Activated CD8-positive, alpha-beta T cell treated with anti-CD3 and anti-CD28 coated beads for 36 hours (primary cell): ENCODE measurements at places on chromosomes 16 and 17.

DNA sequence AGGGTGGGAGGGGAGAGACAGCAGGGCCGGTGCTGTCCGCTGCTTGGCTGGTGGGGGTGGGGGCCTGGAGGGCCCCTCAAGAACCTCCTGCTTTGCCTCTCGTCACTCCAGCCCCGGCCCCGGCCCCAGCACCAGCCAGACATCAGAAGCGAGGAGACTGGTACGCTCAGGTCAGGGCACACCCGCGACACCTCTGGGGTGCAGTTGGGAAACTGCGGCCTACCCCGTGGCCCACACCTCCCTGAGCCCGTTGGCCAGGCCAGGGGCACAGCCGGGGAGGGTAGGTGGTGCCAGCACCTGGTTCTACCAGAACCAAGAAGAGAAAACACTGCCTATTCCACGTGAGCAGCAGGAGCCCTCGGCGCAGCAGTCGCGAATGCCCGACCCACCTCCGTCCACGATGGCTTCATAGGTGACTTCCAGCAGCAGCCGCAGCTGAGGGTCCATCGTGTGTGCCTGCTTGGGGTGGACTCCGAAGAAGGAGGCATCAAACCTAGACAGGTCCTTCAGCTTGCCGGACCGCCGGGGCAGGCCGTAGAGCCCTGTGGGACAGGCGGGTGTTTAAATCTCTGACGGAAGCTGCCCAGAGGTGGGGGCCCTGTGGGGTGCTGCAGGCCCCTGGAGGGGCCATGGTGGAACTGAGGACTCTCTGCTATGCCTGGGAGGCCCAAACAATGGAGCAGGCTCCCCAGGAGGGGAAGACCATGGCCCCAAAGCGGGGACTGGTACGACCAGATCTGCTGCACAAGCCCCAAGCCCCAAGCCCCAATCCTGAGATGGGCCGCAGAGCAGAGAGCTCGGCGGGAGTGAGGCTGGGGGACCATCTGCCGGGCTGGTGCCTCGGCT is 2.9 kb downstream of the FASN start:
- no peak for DNase-seq

- DNase-seq, result no peak
Measured at GRCh38 chr17:14395255-14395654, 94.4 kb downstream of the HS3ST3B1 start.

GRCh38 chr16:57159447-57159846 is 26.4 kb downstream of the PSME3IP1 start:
- no peak for DNase-seq

GRCh38 chr16:70689035-70689969 is 3.4 kb upstream of the MTSS2 start:
- no peak for DNase-seq

GRCh38 chr17:42886283-42887176 is 14.1 kb upstream of the G6PC1 start:
- DNase-seq, result no peak

DNA sequence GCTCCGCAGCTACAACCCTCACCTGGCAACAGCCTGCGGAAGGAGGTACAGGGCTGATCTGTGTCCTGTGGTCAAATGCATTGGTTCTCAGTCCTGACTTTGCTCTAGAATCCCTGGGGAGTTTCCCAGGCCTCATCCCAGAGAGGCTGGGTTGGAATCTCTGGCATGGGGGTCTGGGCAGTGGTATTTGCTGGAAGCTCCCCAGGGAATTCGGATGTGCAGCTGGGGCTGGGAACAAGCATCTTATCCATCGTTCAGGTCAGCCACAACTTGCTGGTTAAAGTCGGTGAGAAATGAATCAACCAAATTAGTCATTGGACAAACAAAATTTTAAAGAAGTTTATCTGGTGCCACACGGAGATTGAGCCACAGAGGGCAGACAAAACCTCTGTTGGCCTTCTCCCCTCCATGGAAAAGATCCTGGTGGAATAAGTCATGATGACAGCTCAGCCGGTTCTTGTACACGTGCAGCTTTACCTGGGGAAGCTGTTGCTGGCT is 231.2 kb downstream of the FOXL1 start:
- DNase-seq, result no peak

DNA sequence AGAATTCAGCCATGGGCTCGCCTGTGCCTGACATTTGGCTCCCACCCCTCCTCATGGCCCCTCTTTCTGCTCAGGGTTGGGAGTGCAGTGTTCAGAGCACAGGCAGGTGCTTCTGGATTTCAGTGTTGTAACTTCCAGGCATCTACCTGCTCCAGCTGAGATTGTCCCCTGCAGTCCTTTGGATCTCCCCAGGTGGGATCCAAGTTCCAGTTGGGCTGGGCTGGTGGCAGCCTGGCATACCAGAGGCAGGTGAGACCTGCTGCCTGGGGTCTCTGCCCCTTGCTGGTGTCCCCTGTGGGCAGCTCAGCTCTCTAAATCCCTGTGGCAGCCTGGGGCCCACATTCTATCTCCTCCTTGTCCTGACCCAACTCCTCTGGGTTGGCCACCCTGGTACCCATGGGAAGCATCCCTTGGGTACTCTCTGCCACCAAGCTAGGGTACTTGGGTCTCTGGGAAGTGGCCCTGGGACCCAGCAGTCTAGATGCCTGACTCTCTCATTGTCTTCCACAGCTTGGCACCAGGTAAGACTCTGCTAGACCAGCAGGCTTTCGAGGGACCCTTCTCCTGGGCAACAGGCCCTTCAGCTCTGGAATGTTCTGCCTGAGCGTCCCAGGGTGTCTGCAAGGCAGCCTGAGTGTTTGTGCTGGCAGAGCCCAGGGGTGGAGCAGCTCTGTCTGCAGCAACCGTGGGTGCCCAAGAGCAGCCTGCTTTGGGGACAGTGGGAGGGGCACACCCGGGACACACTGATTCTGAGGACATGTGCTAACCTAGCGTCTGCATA is 42.5 kb downstream of the DNAH17 start:
- no peak for DNase-seq

GRCh38 chr17:8237175-8237574 is 10.7 kb downstream of the CTC1 start:
- DNase-seq, result no peak

DNA sequence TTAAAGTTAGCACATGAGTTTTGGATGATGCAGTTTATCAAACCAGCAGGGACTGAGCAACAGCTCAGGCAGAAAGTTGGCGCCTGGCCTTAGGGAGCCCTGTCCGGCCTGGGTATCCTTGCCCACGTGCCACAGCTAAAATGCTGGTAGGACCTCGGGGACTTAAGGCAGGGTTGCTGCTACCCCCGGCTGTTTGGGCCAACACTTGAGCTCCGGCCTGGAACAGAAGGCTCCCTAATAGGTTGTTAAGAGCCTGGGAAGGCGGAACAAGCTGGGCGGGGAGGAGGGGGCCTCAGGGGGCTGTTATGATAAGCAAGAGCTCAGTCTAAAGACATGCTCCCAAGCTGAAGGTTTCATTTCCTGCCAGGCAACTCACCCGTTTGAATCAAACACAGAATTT is 39.7 kb downstream of the CUEDC1 start:
- DNase-seq, result no peak

DNA sequence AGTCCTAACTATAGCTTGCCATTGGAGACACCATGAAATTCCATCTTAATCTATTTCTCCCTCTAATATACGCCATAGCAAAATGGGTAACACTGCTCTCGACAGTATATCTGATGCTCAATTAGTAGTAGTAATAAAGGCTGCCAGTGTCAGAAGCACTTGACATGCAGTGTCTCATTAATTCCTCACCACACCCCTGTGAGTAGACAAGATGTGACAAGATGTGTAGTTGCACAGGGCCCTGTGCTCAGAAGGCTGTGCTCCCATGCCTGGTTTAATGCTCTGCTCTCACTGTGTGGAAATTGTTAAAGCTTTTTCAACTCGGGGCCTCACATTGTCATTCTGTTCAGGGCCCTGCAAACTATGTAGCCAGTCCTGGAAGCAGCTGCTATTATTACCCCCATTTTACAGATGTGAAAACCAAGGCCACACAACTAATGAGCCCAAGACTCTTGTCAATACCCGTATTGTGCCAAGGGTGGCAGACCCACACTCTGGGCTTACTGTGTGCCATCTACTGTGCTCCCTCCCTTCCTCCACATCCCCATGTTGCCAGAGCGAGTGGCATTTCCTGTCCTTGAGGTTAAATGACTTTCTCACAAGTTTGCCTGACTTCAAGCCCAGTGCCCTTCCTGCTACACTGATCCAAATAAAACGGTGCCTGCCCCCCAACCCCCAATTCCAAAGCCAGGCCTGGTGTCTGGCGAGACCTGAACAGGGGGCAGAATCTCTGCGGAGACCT is 287.3 kb upstream of the CCL2 start:
- peak; percentile 12 for DNase-seq

DNA sequence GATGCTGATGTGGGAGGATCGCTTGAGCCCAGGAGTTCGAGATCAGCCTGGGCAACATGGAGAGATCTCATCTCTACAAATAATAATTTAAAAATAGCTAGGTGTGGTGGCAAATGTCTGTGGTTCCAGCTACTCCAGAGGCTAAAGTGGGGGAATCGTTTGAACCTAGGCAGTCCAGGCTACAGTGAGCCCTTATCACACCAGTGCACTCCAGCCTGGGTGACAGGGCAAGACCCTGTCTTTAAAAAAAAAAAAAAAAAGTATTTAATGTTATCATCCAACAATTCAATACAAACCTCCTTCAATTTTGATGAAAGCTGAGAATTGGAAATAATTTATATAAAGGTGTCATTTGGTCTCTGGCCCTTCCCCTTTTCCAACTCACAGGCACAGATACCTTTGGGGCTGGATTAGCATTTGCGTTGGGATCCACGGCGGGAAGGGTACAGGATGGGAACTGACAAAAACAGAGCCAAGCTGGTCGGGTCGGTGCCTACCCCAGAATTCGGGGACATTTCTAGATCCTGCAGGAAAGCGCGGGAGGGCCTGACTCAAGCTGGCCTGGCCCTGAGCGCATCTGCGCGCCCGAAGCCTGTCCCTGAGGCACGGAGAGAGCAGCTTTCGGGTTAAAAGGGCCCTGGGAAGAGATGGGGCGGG is 860 bp upstream of the DCAF7 start:
- DNase-seq, result no peak

GRCh38 chr17:2071024-2071385 is 16.1 kb downstream of the HIC1 start:
- no peak for DNase-seq

DNA sequence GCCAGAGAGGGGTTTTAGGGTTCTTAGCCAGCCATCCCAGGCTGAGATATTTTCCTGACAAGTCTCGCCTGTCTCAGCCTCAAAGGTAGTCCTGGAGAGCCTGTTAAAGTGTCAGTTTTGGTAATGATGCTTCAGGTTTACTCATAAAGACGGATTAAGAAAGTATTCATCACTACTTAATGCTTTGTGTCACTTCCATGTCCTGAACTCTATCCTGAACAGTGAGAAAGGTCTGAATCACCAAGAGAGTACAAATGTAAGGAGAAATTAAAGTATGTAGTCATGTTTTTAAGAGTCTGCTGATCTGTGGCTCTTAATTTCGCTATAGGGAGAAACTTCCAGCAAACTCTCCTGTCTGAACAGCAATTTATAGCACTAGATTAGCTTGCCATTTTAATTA is 14.0 kb downstream of the RPGRIP1L start:
- no peak for DNase-seq

DNA sequence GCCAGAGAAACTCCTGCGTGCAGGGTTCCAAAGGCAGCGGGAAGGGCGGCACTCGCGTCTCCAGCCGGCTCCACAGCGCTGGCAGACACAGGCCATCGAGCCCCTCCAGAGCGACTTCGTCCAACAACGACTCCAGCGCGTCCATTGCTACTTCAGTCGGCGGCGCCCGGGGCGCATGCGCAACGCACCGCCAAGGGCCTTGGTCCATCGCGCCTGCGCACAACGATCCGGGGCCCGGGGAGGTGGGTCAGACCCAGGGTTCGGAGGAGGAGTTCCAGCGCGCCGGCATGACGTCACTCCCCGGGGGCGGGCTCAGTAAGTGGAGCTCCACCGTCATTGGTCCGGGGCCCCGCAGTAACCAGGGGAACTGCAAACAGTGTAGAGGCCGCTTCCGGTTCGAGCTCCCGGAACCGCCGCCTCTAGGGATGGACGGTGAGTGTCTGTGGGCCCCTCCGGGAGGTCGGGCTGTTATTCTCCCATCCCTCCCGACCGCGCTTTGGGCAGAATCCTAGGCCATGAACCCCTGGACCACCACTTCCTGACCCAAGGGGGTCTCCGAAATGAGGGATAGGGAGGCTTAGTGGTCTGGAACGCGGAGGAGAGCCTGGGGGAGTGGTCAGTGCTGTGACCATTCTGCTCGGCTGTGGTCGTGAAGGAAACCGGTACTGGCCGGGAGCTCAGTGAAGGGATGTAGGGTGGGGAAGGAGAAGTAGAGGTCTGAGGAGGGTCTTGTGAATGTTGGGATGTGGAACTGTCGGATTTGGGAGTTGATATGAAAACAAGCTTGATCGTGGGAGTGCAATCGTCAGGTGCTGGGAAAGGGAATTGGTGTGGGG is at the start of the genes GTF3C1 and KATNIP:
Gene GTF3C1 (minus strand): TSS at position 168 of the 836 bp plus-strand sequence. CDS start 23 bp downstream, at position 145.
Gene KATNIP (plus strand): TSS at position 399 of the 836 bp plus-strand sequence. CDS start 27 bp downstream, at position 426.
- DNase-seq, result peak; percentile 100

GRCh38 chr16:85486256-85486915 is 126.7 kb upstream of the GSE1 start:
- no peak for DNase-seq

GRCh38 chr17:6561446-6561845 is 5.1 kb upstream of the PITPNM3 start:
- DNase-seq, result no peak

- DNase-seq, result no peak
Measured at GRCh38 chr16:88063211-88063773, 112.1 kb downstream of the BANP start.

GRCh38 chr16:77965346-77965745 is 57.0 kb upstream of the CLEC3A start:
- no peak for DNase-seq

GRCh38 chr16:12784076-12784475 is 19.6 kb downstream of the CPPED1 start:
- DNase-seq, result no peak

DNA sequence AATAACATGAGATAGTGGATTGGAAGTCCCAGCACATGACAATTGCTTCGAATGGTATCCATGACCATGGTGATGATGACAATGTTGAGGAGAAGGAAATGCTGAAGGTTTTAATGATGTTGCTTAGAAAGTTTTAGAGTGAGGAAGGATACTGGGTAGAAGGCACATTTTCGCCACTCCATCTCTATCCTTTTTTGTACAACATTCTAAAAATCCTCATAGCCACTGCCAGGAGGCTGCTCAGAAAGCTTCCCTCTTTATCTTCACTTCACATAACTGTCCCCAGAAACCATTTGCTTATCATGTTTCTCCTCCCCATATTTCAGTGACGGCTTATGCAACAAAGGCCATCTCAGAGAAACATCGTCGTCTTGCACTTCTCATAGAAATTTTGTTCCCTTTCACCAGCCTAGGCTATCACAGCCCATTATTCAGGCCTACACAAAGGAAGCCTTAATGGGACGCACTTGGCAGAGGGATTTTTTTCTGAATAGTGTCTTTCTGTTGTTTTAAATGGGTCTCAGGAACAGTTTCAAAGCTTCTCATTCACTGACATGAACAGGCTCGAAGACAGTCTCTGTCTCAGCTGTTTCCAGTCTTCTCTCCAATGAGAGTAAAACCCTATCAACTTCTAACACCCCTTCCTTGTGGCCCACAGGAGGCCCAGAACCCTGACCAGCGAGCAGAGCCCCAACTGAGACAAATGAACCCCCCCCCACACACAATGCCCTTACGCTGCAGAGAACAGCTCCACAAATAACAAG is 506.7 kb downstream of the HAPSTR1 start:
- DNase-seq, result no peak

GRCh38 chr16:15041271-15042004 is 14.4 kb downstream of the NTAN1 start:
- DNase-seq, result no peak

GRCh38 chr16:5072334-5073278 is 963 bp downstream of the ALG1 start:
- no peak for DNase-seq

- DNase-seq, result peak; percentile 24
Measured at GRCh38 chr16:9135797-9136196, 44.4 kb downstream of the HAPSTR1 start.
